ENCODE measurements at places on chromosomes 1 and 21.

GRCh38 chr1:104932949-104933679 is 1183.4 kb downstream of the AMY1C start:
- no peak for DNase-seq

GRCh38 chr21:31107176-31107785 is 69.0 kb upstream of the KRTAP19-8 start:
- DNase-seq = no peak

- DNase-seq = no peak
Observed at GRCh38 chr1:55468142-55468795, 253.1 kb upstream of the USP24 start.

GRCh38 chr1:83954166-83954823 is 44.6 kb downstream of the TTLL7 start:
- no peak for DNase-seq

DNA sequence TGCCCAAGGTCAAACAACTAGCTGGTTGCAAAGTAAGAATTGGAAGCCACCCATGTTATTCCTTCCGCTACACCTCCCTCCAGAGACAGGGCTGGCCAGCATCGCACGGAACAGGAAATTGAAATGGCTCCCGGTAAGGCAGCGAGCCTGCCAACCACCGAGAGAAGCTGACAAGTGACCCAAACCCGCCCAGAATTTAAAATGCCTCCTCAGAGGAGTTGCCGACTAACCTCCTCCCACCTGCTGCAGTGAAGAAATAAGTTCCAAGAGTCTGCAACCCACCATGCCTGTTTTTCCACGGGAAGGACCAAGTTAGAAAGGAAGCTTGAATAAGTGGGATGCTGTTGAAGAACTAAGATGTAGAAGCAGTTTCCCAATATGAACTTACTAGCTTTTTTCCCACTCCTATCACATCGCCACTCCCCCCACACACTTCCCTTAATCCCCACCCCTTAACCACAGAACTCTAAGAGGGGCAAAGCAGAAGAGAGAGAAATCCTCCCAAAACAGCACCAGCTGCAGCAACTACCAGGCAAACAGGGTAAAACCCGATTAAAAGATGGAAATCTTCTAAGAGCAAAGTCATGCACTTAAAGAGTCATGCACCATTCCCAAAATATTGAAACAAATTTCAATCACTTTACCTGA is 78.6 kb downstream of the TIAM1 start:
- no peak for DNase-seq

GRCh38 chr1:243850202-243850451 is at the start of gene AKT3:
Gene AKT3 (minus strand): TSS chr1:243850243. CDS start chr1:243843170, 7,073 bp downstream.
- peak; percentile 70 for DNase-seq

DNA sequence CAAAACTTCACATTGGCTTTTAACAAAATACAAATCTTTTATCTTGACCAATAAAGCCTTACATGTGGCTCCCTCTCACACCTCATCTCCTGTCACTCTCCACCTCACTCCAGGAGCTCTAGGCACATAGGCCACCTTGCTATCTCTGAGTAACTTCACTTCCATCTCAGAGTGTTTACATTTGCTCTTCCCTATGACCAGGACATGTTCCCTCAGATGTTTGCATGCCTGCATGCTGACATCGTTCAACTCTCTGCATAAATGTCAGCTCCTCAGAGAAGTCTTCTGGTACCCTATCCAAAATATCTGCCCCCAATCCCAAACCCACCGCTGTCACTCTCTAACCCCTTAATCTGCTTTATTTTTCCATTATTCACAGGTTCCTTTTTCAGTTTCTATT is 110.9 kb downstream of the TOMM20 start:
- DNase-seq = no peak

- DNase-seq = peak; percentile 93
Observed at GRCh38 chr1:148263128-148263905, 111.2 kb upstream of the NBPF11 start.

GRCh38 chr1:106173101-106173500 is 883.4 kb upstream of the PRMT6 start:
- DNase-seq = no peak

DNA sequence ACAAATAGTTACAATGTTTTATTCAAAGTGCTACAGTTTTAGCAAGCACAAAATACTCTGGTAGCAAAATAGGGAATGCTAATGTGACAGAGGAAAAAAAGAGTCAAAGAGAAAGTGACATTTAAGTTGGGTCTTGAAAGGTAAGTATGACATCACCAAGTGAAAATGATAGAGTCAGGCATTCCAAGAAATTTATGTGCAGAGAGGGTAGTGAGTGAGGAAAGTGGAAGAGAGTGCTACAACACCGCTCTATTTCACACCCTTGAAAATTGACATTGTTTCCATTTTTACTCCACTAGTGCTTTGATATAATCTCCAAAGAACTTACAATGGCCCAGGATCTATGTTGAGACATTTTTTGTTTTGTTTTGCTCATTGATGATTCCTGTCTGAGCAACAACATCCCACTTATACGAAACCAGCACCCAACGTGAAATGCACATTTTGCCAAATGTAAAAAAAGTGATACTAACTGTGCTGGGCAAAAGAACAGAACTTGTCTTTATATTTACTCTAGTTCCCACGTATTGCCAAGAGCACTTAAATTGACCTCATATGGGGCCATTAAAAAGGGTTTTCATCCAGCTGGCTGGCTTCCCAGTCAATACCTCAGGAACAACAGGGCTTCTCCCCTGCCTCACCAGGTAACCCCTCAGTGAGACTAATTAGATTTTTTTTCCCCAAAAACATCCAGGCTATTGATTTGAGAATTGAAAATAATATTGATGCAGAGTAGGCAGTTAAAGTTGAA is 206.3 kb upstream of the NR5A2 start:
- no peak for DNase-seq

GRCh38 chr1:26500488-26501175 is 28.4 kb downstream of the HMGN2 start:
- DNase-seq = peak; percentile 67

- DNase-seq = no peak
Observed at GRCh38 chr1:205514211-205515142, 10.0 kb downstream of the CDK18 start.

- DNase-seq = no peak
Observed at GRCh38 chr1:67632811-67633655, 52.0 kb upstream of the GADD45A start.

- no peak for DNase-seq
Observed at GRCh38 chr1:173603056-173603591, at the start of gene SLC9C2. Gene SLC9C2 (minus strand): TSS chr1:173603072. CDS start chr1:173601776, 1,296 bp downstream.

- no peak for DNase-seq
Observed at GRCh38 chr1:97630948-97631347, 289.9 kb downstream of the DPYD start.

All from HT1080 (cell line).